ENCODE measurements at places on chromosomes 5 and 9. TPM values are rescaled to one million over a fixed set of nuclear protein-coding genes. Genes with fewer than 3 reads are reported as not detected.

GRCh38 chr9:14485366-14485765, 171.4 kb upstream of the NFIB start:
- no peak for DNase-seq

DNA sequence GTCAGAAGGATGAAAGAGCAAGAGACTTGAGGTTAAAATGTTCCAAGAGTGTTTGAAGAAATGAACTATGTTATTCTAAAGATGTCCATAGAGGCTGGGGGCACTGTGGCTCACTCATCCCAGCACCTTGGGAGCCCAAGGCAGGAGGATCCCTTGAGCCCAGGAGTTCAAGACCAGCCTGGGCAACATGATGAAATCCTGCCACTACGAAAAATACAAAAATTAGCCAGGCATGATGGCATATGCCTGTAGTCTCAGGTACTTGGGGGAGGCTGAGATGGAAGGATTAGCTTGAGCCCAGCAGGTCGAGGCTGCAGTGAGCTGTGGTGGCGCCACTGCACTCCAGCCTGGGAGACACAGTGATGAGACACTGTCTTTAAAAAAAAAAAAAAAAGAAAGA, 2.7 kb downstream of the AOPEP start:
- DNase-seq: no peak

DNA sequence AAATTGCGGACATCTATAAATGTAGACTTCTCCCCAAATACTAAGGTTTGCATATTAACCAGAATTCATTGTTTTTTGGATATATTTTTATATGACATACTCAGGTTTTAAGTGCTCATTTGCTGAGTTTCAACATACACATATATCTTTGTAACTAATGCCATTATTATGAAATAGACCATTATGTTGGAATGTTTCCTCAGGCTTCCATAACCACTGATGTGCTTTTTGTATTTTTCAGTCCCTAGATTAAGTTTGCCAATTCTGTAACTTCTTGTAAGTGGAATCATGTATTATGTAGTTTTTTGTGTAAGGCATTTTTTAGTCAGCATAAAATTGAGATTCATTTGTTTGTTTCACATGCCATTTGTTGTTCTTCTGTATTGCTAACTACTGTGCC, 32.1 kb downstream of the HSPA4 start:
- no peak for DNase-seq

DNA sequence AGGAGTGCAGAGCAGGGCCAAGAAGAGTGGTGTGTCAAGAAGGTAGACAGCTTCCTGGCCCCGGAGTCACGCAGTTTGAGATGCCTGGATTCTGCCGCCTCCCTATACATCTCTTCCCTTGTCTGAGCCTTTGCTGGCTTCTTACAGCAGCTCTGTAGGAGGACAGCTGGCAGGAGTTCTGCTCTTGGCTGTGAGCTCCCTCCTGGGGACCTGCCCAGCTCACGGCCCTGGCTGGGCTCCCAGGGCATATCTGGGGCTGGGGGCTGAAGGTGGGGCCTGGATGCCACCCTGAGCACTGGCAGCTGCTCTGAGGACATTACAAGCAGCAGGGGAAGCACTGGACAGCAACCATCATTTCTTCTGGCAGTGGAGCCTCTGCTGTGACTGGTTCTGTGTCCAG, 786 bp upstream of the TSSK1B start:
- DNase-seq: no peak

The SH3TC2 gene
- 1.6 TPM for polyA plus RNA-seq

GRCh38 chr5:443239-444151, 519 bp downstream of the EXOC3 start:
- DNase-seq: no peak

GRCh38 chr9:129987047-129987446, 55.9 kb downstream of the FNBP1 start:
- DNase-seq: no peak
